ENCODE measurements at places on chromosomes 3 and 15.

GRCh38 chr15:78988361-78988911 lies 43.6 kb upstream of the CTSH start:
- peak; percentile 84 for DNase-seq

- DNase-seq: no peak
Measured at GRCh38 chr3:184525337-184526087, 36.1 kb upstream of the EPHB3 start.

DNA sequence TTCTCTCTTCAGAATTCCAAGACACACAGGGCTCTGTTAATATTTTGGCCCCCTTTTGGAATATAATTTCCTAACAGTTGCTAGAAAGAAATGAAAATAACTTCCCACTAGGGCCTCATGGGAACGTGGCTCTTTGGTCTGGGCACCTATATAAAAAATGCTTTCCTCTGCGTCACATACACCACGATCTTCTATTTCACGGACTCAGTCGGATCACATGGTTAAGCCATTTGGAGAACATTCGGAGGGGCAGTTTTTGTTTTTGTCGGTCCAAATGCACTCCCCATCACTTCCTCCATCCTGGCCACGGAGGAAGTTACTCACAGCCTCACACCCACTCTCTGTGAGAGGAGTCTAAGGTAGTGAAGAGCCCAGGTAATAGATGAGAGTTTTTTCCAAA lies 21.0 kb downstream of the TMEM44 start:
- DNase-seq: no peak

DNA sequence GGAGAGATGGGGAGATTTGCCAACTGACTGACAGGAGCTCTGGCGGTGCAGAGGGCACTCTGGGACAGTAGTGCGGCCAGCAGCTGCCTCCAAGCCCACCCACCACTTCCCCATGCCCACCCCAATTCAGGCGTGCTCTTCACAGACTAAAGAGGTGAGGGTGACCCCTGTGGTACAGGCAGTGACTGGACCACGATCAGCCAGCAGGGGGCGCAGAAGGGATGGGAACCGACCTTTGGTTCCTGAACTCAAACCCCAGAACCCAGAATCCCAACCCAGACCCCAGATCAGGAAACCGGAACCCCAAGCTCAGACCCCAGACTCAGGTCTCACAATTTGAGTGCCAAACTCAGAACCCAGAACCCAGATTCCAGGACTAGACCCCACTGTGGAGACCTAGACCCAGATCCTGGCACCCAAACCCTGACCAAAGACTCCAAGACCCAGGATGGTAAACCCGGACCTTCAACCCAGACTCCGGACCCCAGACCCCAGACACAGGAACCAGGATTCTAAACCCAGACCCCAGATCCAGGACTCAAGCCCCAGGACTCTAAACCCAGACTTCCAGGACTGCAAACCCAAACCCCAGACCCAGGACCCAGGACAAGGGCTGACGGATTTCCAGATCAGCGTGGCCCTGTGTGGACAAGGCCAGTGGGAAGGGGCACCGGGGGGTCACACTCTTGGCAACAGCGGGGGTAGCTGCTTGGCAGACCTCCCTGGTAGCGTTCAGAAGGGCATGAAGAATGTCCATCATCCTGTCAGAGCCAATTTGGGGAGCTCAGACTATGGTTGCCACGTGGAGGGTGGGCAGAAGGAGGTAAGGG lies 3.7 kb upstream of the MYL3 start:
- peak; percentile 95 for DNase-seq

DNA sequence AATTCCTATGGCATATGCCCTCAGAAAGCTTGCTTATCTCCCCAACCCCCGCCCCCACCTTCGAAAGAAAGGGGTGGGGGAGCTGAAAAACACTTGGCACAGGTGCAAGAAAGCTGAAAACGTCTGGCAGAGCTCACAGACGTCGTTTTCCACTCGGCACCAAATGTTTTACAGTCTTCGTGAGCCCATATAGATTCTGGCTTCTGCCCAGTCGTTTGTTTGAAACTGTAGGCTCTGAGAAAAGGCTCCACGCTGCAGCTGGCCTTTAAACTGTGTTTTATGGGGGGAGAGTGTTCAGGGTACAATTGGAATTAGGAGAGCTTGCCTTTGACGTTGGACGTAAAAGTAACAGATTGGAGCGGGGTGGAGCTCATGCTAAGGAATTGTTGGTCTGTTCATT lies 130.3 kb downstream of the MDFIC2 start:
- no peak for DNase-seq

GRCh38 chr3:104629038-104629437 lies 737.7 kb upstream of the ALCAM start:
- DNase-seq: no peak

DNA sequence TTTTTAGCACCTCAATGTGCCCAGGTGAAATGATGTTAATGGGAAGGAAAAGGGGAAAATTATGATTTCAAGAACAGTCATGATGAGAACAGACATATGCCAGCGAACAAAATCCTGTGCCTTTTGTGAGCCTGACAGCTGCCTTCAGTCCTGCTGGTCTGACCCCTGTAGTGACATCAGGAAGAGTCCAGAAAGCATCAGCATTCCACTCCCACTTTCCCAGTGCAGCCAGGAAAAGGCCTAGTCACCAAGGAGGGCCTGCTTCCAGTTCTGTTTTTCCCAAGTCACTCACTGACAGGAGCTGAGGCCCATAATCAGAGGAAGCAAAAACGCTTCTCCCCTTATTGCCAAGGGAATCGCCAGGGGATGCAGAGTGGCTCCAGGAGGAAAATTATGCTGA lies 218.4 kb downstream of the ABHD5 start:
- DNase-seq: no peak

GRCh38 chr3:169980055-169980454 lies 13.4 kb downstream of the SEC62 start:
- DNase-seq: no peak

GRCh38 chr3:150236316-150237082 lies 171.6 kb upstream of the TSC22D2 start:
- DNase-seq: no peak

DNA sequence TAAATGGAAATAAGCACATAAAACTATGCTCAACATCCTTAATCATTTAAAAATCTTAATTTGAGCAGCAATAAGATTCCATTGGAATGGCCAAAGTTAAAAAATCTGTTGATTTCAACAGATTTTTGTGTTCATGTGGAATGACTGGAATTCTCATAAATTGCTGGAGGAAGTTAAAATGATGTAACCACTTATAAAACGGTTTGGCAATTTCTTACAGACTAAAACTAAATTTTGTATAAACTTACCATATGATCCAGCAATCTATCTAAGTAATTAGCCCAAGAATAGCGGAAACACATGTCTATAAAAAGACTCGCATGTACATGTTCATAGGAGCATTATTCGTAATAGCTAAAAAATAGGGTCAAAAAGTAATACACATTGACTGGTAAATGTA lies 1713.6 kb downstream of the SI start:
- no peak for DNase-seq

DNA sequence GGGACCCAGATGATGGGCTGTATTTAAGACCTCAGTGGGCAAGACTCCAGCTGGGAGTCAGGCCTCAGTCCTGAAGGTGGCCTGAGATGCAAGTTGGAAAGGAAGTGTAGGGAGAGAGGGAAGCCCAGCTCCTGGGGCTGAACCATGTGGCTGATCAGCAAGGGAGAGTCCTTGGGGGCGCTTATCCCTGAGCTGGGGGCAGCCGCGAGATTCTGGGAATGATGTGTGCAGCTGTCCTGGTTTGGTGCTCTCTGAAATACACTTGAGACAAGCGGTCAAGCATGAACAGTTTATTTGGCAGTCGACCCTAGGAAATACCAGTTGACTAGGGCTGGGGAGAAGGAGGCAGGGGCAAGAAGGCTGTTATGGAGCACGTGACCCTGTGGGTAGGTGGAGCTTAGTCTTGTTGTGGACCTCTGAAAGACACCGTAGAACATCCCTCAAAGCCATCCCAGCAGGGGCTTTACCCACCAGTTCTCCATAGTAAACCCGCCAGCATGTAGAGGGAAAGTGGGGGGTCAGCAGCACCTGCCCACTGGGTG lies 41.8 kb upstream of the SLC6A11 start:
- no peak for DNase-seq

GRCh38 chr3:189404797-189405484 lies 226.2 kb upstream of the TP63 start:
- no peak for DNase-seq
